ENCODE measurements at places on chromosomes 16 and 17. TPM values are rescaled to one million over a fixed set of nuclear protein-coding genes. Genes with fewer than 3 reads are reported as not detected.

The TUBG2 gene
- 3.6 TPM for total RNA-seq

The PRR15L gene
- total RNA-seq: not detected

The RGS11 gene
- total RNA-seq: under 0.01 TPM

The C16orf54 gene
- total RNA-seq: not detected

The CHST6 gene
- total RNA-seq: under 0.01 TPM

The GAST gene
- total RNA-seq: not detected

The APOH gene
- total RNA-seq: not detected

The CCL8 gene
- not detected for total RNA-seq

The RHBDL3 gene
- 0.18 TPM for total RNA-seq

DNA sequence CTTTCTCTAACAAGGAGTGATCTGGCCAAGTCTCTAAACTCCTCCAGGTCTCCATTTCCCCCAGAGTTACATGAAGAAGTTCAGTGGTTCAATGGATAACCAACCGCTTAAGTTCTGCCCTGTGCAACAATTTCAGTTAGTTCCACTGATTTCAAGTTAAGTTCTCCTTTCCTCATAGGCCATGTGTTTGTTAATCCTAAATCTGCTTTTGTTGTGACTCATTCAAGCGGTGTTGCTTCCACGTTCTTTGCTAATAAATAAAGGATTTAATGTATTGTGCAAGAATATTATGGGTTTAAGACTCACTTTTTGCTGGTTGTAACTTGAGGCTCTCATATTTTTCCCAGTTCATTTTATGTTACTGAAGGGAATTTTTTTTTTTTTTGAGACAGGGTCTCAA lies 36.3 kb downstream of the GNA13 start:
- DNase-seq: peak; percentile 91

GRCh38 chr17:29874931-29875596 lies 55.0 kb downstream of the SSH2 start:
- no peak for DNase-seq

DNA sequence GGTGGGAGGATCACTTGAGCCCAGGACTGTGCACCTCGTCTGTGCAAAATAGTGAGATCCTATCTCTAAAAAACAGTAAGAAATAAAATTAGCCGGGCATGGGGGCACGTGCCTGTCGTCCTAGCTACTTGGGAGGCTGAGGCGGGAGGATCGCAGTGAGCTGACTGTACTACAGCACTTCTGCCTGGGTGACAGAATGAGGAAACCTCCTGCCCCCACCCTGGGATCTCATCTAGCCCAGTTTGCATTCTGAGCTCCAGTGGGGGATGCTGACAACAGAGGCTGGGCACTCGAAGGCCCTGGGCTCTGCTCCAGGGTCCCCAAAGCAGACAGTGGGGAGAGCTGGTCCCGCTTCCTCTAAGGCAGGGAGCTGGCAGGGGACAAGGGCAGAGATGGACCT lies 7.1 kb downstream of the NAGPA start:
- no peak for DNase-seq

DNA sequence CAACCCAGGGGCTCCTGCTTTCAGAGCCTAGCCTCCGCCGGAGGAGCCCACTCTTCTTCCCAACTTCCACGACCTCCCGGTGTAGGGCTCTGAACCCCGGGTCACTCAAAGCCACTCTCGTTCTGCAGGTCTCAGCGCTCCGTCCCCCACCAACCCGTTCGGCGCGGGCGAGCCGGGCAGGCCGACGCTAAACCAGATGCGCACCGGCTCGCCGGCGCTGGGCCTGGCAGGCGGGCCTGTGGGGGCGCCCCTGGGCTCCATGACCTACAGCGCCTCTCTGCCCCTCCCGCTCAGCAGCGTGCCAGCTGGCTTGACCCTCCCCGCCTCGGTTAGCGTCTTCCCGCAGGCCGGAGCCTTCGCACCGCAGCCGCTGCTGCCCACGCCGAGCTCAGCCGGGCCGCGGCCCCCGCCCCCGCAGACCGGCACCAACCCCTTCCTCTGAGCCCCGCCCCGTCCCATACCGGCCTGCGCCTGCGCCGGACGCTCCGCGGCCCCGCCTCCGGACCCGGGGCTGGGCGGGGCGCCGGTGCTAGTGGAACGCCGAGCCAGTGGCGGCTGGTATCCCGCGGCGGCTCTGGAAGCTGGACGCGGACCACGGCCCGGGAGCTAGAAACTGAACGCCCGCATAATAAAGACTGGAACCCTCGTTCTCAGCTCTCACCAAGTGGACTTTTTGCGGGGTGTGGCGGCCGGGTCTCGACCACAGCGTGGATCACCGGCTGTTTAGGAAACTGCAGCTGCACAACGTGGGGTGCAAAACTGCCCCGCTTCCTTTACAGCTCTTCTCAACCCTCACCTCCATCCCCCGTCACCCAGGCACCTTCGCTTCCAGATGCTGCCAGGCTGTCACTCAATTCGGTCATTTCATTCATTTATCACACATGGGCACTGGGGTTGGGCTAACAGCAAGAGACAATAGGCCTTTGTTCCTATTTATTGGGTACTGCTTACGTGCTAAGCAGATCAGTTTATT lies 5.0 kb upstream of the SPATA20 start:
- peak; percentile 69 for DNase-seq

GRCh38 chr17:8332688-8333087 lies 7.0 kb upstream of the ODF4 start:
- DNase-seq: no peak

GRCh38 chr17:80992077-80992947 lies 671 bp downstream of the CHMP6 start:
- no peak for DNase-seq

- DNase-seq: no peak
These were observed 22.9 kb upstream of the PRSS54 start for GRCh38 chr16:58317608-58318152.

- DNase-seq: peak; percentile 87
These were observed 1.4 kb downstream of the CMTM2 start for GRCh38 chr16:66580605-66581209.

DNA sequence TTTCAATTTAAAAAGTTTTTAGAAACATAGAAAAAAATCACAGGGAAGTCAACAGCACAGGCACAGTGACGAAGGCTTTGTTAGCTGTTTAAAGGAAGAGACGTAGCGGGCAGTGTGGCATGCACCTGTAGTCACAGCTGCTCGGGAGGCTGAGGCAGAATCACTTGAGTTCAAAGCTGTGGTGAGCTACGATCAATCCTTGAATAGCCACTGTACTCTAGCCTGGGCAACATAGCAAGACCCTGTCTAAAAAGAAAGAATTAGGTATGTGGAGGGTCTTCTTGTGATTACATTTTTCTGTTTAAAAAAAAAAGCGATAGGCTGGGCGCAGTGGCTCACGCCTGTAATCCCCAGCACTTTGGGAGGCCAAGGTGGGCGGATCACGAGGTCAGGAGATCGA lies 50.1 kb downstream of the FOXK2 start:
- DNase-seq: no peak

- no peak for DNase-seq
These were observed 27.6 kb upstream of the ST6GALNAC2 start for GRCh38 chr17:76612977-76613851.

GRCh38 chr17:67999291-67999911 lies 3.1 kb upstream of the C17orf58 start:
- peak; percentile 52 for DNase-seq

- peak; percentile 89 for DNase-seq
These were observed 286.7 kb downstream of the SEC14L1 start for GRCh38 chr17:77427391-77427991.

DNA sequence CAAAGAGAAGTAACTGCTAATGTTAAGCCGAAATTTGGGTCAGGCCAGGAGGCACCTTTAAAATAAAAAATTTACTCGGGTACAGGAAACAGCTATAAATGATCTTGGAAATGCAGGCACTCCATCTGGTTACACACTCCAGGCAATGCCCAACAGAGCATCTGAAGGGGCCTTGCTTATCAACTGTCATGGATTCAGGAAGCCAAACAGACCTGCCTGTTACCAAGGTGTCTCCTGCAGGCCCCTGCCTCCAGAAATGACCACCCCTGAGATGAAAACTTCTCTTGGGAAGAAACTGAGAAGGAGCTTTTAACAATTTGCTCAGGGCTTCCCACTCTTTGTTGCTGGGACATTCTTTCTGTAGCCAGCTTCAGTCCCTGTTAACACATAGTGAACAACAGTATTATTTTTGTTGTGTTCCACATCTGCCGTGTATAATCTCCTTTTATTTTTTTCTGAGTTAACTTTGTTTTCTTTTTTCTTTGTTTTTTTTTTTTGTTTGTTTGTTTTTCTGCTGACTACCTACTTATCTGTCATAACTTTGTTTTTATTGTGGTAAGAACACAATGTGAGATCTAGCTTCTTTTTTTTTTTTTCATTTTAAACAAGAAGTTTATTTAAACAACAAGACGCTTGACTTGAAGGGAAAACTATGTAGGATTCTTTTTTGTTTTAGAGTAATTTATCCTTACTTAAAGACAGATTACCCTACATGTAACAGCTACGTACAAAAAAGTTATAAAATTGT lies 18.7 kb upstream of the ATP5MC1 start:
- no peak for DNase-seq

DNA sequence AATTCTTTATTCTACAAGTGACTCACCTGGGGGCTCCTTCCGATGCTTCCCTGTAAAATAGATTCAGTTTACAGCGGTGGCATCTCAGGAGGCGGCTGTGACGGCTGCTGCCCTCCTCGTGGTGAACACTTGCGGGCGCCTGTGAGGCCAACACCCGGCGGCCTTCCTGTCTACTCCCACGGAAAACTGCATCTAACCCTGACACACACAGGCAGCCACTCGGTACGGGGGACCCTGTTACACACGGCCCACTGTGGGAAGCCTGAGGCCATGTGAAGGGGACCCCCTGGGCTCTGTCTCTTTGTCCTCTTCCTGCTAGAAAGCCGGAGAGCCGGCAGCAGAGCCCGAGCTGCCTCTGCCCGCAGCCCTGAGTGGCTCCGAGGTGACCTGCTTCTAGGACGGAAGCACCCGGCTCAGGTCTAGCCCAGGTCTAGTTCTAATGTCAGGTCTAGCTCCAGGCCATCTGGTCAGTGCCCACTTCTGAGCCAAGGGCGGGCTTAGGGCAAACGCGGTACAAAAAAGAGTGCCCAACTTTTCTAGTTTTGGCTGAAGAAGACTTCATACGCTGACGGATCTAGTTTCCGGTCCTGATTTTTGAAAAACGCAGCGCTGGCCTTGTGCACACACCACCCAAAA lies 159.4 kb downstream of the ENGASE start:
- no peak for DNase-seq

DNA sequence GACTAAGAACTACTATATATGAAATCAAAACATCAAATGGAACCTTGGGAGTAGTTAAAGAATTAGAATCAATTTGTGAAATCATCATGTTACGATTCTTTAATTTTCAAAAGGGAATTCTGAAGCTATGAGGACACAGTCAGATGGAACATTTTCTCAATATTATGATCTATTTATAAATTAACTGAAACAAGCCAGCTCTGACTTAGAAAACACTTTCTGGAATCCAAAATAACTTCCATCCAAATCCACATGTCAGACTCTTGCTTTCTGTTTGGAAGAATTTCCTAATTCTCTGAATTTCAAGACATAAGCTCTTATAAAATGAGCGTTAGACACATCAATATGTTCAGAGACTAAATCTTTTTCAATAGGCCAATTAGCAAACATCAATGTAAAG lies 737.7 kb upstream of the SOX9 start:
- DNase-seq: no peak

DNA sequence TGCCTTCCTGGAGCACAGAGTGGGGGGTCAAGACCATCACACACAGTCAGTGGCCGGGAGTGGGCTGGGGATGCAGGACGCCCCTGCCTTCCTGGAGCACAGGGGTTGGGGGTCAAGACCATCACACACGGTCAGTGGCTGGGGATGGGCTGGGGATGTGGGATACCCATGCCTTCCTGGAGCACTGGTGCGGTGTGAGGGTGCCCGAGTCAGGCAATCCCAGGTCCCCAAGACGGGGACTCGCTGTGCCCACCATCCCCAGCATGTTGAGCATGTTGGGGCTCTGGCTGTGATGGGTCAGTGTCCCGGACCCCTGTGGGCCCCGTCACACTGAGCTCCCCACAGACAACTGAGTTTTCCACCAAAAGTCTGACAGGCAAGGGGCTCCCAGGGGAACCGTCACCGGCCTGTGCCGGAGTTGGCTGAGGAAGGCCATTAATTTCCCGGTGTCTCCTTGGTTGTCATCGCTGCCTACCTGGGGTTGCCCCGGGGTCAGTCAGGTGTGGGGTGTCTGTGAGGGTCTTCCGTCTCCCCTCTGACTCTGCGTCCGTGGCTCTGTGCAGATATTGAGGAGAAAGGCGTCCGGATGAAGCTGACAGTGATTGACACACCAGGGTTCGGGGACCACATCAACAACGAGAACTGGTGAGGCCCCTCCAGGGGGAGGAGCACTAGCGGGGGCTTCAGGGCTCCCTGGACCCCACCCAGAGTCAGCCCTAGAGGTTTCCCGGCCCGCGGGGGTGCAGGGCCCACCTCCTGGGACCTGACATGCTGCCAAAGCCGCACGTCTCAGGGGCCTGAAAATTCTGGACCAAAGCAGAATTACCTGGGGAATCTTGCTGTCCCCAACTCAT lies 347.1 kb downstream of the SEC14L1 start:
- no peak for DNase-seq

GRCh38 chr16:83727751-83728352 lies 79.9 kb upstream of the HSBP1 start:
- no peak for DNase-seq

GRCh38 chr16:72934636-72935403 lies 113.1 kb downstream of the ZFHX3 start:
- no peak for DNase-seq

GRCh38 chr16:87196661-87197060 lies 120.5 kb downstream of the C16orf95 start:
- DNase-seq: no peak

DNA sequence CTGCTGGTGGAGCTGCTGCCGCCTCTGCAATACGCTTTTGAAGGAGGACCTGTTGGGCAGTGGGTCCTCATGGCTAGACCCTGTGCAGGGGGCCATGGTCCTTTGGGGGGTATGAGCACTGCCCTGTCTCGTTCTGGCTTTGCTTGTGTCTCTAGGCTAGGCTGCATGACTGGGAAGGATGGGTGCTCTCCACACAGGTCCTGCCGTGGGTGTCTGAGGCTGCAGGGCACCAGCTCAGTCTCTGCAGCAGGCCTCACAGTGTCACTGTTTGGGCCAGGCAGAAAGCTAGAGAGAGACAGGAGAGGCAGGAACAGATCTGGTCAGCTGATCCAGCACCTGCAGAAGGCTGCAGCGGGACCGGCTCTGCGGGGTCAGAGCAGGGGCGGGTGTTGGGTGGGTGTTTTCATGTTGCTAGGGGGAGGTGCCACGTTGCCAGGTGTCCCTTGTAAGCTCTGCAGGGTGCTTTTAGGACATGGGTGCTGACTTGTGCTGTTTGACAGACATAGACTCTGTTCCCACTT lies 111.4 kb downstream of the SNX29 start:
- no peak for DNase-seq

Data from IMR-90 (cell line).